ENCODE measurements at places on chromosomes 2 and 18. TPM values are rescaled to one million over a fixed set of nuclear protein-coding genes. Genes with fewer than 3 reads are reported as not detected.

DNA sequence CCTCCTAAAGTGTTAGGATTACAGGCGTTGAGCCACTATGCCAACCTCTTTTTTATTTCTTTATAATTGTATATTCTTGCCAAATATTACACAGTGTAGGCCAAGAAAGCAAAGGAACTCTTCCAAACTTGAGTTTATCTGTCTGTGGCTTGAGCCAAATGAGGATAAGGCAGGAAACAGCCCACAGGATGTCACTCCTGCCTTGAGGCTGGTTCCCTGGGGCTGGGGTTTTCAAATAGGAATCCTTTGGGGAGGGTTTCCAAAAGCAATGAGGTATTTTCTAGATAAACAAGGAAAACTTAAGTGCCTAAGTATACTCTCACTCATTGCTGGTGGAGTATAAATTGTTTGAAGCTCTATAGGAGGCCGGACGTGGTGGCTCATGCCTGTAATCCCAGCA lies 56.4 kb downstream of the ADCY3 start:
- DNase-seq, result no peak

NXPH2 gene
- total RNA-seq, result not detected

GRCh38 chr2:207149249-207150213 lies 16.2 kb downstream of the KLF7 start:
- no peak for DNase-seq

DNA sequence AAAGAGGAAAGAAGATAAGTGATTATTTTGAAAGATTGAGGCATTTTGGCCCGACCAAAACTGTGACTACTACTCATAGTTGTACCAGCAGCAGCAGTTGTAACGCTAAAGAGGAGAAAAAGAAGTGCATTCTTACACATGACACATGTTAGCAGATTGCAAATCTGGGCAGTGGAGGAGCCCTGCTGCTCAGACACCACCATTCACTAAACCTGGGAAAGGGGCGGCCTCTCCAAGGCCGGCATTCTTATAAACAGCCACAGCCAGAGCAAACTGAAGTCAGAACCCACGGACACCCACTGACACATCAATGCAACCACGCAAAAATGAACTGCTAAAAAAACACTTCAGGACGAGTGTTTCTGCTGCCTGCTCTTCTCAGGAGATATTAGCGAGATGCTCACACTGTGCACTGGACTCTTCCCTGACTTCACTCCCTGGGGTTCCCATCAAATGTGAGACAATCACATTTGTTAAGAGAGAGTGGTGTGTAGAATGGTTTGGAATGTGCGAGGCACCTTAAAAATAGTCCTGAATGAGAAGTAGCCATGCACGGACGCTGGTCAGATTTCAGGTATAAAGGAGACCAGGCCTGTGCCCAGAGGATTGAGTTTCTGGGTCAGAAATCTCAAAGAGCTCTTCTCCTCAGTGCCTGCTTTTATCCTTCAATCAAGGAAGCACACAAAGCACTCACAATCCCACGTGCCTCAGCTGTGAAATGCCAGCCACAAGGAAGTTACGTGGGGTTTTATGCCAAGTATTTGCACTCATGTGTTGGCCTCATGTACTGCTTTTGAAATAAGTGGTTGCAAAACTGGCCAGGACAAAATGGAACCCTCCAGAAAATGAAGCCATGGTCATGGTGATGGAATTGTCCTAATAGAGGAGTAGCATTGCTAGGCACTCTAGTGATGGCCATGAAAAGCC lies 83.4 kb downstream of the MTCL1 start:
- DNase-seq, result no peak

GRCh38 chr2:238785528-238785860 lies 62.4 kb upstream of the TWIST2 start:
- no peak for DNase-seq

- DNase-seq, result peak; percentile 68
These were observed 45.1 kb upstream of the ACAA2 start for GRCh38 chr18:49858309-49859020.

ACTG2 gene
- total RNA-seq, result 0.89 TPM

DNA sequence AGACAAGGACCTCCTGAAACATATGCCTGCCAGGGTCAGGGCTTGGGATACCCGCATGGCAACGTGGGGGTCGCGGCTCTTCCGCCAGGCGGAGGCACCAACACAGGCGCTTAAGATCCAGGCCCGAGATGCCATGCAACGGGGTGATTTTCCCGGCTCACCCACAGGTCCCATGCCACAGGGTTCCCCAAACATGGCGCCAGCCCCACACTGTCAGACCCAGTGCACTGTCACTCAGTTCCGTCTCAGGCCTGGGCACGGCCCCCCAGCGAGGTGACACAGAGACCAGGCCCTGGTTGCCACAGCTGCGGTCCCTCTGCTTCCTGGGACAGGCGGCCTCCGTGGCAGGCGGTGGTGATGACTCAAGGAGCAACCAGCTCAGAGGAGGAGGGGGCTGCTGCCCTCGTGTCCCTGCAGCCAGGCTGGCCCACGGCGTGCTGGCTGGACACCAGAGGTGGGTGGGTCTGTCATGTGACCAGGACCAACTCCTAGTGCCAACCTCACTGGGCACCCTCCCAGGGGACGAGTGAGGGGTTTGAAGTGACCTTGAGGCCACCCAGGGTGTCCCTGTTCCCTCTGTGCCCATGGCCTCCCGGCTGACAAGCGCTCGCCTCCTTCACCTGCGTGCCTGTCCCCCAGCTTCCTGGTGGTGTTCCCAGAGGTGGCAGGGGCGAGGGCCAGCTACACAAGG lies 4.9 kb downstream of the PDCD1 start:
- no peak for DNase-seq

IL1R1 gene
- 5.3 TPM for total RNA-seq

GRCh38 chr2:89850481-89850880 lies 1159.0 kb downstream of the RPIA start:
- DNase-seq, result no peak

L3MBTL4 gene
- not detected for total RNA-seq

GRCh38 chr2:72980535-72981217 lies 63.4 kb downstream of the EMX1 start:
- DNase-seq, result peak; percentile 10

SPC25 gene
- total RNA-seq, result 29.8 TPM

DNA sequence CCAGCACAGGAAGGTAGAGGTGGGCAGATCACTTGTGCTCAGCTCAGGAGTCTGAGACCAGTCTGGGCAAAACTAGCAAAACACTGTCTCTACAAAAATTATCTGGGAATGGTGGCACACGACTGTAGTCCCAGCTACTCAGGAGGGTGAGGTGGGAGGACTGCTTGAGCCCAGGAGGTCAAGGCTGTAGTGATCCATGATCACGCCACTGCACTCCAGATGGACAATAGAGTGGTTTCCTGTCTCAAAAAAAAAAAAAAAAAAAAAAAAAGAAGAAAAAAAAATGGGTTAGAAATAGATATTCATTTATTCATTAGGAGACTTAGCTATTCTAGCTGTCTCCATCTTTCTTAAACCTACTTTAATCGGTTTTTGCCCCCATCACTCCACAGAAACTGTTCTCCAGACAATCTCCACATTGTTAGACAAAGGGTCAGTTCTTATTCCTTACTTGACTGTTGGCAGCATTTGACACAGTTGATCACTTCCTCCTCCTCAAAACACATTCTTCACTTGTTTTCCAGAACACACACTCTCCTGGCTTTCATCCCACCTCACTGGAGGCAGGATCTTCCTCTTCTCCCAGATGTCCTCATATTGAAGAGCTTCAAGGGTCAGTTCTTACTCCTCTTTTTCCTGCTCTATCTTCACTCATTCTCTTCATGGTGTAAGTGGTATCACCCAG lies 103.1 kb downstream of the DTNB start:
- no peak for DNase-seq

GRCh38 chr2:230758566-230759480 lies 46.2 kb downstream of the CAB39 start:
- DNase-seq, result no peak

GRCh38 chr2:164887434-164888144 lies 46.0 kb upstream of the COBLL1 start:
- no peak for DNase-seq

DNA sequence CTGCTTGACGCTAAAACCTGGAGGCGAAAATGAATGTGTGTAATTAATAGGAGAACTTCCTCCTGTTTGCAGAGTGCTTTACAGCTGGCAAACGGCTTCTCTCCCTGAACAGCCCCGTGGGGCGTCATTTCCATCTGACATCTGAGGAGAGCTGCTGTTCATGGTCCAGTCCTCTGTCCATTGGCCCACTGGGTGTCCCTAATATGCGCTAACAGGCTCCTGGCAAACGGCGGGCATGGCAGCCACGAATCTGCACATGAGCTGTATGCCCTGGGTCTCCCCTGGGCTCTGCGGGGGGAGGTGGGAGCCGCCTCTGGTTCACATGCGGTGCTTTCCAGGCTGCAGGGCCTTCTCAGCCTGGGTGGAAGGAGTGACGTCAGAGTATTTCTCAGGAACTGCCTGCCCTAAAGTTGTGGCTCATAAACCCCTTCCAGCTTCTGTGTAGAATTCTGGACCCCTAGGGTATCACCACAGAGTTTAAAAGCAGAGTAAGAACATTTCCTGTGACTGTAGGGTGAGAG lies 73.2 kb downstream of the LRRFIP1 start:
- DNase-seq, result no peak

GRCh38 chr2:150325656-150326314 lies 161.7 kb downstream of the RND3 start:
- DNase-seq, result no peak

GRCh38 chr2:154720651-154721050 lies 22.2 kb downstream of the KCNJ3 start:
- DNase-seq, result no peak

BMP10 gene
- total RNA-seq, result not detected

DNA sequence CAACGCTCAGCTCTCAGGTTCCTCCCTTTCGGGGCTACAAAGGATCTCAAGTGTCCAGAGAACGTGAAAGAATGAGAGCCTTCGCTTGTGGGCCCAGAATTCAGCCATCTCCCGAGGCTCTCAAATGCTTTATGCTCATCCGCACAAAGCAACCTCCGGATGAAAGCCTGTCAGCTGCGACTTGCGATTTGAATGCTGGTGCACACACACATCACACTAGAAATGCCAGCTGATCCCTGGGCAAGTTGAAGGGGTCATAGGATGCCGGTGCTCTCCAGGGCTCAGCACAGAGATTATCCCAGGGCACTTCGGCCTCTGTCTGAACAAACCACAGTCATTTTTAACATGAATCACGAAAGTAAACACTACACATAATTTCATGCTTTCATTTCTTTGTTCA lies 141.8 kb upstream of the MYT1L start:
- no peak for DNase-seq
